ENCODE measurements at places on chromosomes 11 and 22. TPM values are rescaled to one million over a fixed set of nuclear protein-coding genes. Genes with fewer than 3 reads are reported as not detected.

GRCh38 chr22:46297151-46297812 is 612 bp downstream of the GTSE1 start:
- H3K4me1 ChIP-seq: peaks cover 14% of the 10 kb centered on the region
- H3K4me3 ChIP-seq: peak overlapping the region; percentile 75
- H3K27me3 ChIP-seq: no peaks in the 10 kb centered on the region
- peaks cover 6% of the 10 kb centered on the region for H3K36me3 ChIP-seq
- peak; percentile 46 for DNase-seq

Gene GATD1
- total RNA-seq: 83.1 TPM

GRCh38 chr11:64331569-64332371 is 8.2 kb upstream of the CCDC88B start:
- DNase-seq: peak; percentile 74
- H3K4me1 ChIP-seq: peaks cover 3% of the 10 kb centered on the region
- H3K4me3 ChIP-seq: no peak overlapping the region
- no peaks in the 10 kb centered on the region for H3K36me3 ChIP-seq

- no peak for DNase-seq
- H3K36me3 ChIP-seq: no peaks in the 10 kb centered on the region
- H3K27me3 ChIP-seq: no peaks in the 10 kb centered on the region
- no peak overlapping the region for H3K27ac ChIP-seq
These were observed 30.6 kb downstream of the AMPD3 start for GRCh38 chr11:10485646-10486045.

Gene HBG2
- not detected for total RNA-seq

Gene CDPF1
- total RNA-seq: 8.5 TPM

Gene DAGLA
- total RNA-seq: 4.7 TPM

Gene NXPE2
- total RNA-seq: not detected

Gene SLC35E4
- 15.3 TPM for total RNA-seq

Gene PPP2R1B
- total RNA-seq: 50.8 TPM

DNA sequence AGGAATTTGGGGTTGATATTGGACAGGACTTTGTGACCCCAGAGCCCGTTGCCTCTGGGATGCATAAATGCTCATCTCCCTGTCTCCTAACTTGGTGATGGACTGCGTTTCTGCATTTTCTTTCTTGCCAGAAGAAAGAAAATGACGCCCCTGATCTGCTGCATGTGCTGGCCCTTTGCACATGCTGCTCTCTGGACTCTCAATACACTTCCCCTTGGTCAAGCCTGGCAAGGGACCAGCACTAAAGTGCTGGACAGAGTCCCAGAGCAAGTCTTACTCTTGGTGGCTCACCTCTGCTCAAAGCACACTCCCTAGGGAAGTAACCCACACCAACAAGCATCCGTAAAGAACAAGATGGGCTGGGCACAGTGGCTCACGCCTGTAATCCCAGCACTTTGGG is 40.7 kb downstream of the MYH9 start:
- no peaks in the 10 kb centered on the region for H3K27me3 ChIP-seq
- no peak for DNase-seq
- H3K4me3 ChIP-seq: no peak overlapping the region
- H3K4me1 ChIP-seq: peaks cover 77% of the 10 kb centered on the region
- peaks cover 29% of the 10 kb centered on the region for H3K36me3 ChIP-seq
- no peak overlapping the region for H3K27ac ChIP-seq

GRCh38 chr11:122811721-122812120 is 26.6 kb upstream of the CRTAM start:
- no peaks in the 10 kb centered on the region for H3K36me3 ChIP-seq
- H3K4me3 ChIP-seq: no peak overlapping the region
- H3K27me3 ChIP-seq: no peaks in the 10 kb centered on the region
- H3K4me1 ChIP-seq: peaks cover under 1% of the 10 kb centered on the region
- H3K27ac ChIP-seq: no peak overlapping the region

DNA sequence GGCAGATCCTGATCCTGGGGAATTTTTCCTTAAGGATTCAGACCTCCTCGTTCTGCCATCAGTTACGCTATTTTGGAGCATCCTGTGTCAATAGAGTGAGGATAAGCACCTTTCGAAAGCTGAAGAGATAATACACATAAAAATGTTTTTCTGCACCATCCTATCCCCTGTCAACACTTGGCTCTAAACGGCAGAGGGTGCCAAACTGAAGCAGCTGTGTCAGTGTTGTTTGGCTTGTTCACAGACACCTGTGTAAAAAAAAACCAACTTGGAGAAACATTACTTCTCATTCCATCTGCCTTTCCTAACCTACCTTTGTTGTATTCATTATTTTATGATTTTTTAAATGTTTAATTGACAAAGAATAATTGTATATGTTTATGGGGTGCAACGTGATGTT is 417.0 kb upstream of the DDI1 start:
- peaks cover 17% of the 10 kb centered on the region for H3K4me1 ChIP-seq
- DNase-seq: no peak
- H3K4me3 ChIP-seq: no peak overlapping the region
- no peaks in the 10 kb centered on the region for H3K27me3 ChIP-seq

GRCh38 chr11:33258631-33259205 is 1.5 kb downstream of the HIPK3 start:
- no peaks in the 10 kb centered on the region for H3K27me3 ChIP-seq
- H3K36me3 ChIP-seq: no peaks in the 10 kb centered on the region
- H3K4me3 ChIP-seq: peak overlapping the region; percentile 59
- peaks cover 18% of the 10 kb centered on the region for H3K4me1 ChIP-seq
- H3K27ac ChIP-seq: peak overlapping the region; percentile 98

Gene OR5P2
- total RNA-seq: not detected

Gene PIH1D2
- 1.8 TPM for total RNA-seq

Gene ADAMTS8
- not detected for total RNA-seq

Gene HSPB2
- total RNA-seq: not detected

- no peak overlapping the region for H3K27ac ChIP-seq
- no peaks in the 10 kb centered on the region for H3K27me3 ChIP-seq
- H3K36me3 ChIP-seq: no peaks in the 10 kb centered on the region
- H3K4me1 ChIP-seq: no peaks in the 10 kb centered on the region
These were observed 8.1 kb downstream of the GRAMD1B start for GRCh38 chr11:123438131-123438627.

DNA sequence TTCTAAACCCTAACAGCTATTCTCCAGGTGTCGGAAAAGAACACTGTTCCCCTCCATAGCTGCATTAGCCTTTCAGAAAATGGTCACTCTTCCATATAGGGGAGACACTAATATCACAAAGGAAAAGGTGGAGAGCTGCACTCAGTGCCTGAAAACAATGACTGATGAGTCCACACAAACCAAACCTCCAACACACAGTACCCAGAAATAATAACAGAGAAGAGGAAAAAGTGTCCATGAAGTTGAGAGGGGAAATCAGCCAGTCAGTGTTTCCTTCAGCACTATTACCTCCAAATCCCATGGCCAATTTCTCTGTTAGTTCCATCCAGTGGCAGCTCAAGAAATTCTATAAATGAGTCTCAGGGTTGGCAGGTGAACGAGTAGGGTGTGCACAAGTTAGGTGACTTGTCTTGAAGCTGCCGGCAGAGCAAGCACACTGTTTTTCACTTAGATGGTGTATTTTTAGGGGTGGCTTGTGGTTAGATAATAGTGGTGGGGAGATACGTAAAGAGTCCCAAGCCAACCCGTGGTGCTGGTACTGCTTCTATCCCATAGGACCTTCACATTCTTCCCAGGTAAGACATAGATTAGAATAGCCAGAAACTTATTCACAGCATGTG is 84.5 kb upstream of the CHRM4 start:
- no peaks in the 10 kb centered on the region for H3K36me3 ChIP-seq
- no peaks in the 10 kb centered on the region for H3K4me1 ChIP-seq
- no peak for DNase-seq
- no peaks in the 10 kb centered on the region for H3K27me3 ChIP-seq
- no peak overlapping the region for H3K4me3 ChIP-seq
- H3K27ac ChIP-seq: no peak overlapping the region

- H3K27ac ChIP-seq: no peak overlapping the region
- H3K4me3 ChIP-seq: no peak overlapping the region
- H3K4me1 ChIP-seq: no peaks in the 10 kb centered on the region
- H3K36me3 ChIP-seq: no peaks in the 10 kb centered on the region
These were observed 1516.4 kb downstream of the TBC1D22A start for GRCh38 chr22:48278620-48279460.

DNA sequence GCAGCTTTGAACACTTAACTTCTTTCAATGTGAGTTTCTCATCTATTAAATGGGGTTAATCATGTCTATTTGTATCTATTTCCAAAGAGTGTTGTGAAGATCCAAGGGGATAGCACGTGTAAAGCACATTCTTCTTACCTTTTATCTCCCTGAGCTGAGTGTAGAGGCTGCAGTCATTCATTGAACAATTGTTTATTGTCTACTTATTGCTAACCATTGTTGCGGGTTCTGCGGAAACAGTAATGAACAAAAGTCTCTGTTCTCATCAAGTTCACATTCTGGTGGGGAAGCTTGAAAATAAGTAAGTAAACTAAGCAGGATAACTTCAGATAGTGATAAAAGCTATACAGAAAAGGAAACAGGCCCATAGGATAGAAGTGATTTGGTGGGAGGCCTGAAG is 27.4 kb upstream of the PLET1 start:
- peaks cover 19% of the 10 kb centered on the region for H3K4me1 ChIP-seq
- H3K27ac ChIP-seq: no peak overlapping the region
- H3K36me3 ChIP-seq: no peaks in the 10 kb centered on the region
- no peak overlapping the region for H3K4me3 ChIP-seq
- DNase-seq: no peak

Gene BIK
- not detected for total RNA-seq

Gene PAAF1
- total RNA-seq: 14.5 TPM

DNA sequence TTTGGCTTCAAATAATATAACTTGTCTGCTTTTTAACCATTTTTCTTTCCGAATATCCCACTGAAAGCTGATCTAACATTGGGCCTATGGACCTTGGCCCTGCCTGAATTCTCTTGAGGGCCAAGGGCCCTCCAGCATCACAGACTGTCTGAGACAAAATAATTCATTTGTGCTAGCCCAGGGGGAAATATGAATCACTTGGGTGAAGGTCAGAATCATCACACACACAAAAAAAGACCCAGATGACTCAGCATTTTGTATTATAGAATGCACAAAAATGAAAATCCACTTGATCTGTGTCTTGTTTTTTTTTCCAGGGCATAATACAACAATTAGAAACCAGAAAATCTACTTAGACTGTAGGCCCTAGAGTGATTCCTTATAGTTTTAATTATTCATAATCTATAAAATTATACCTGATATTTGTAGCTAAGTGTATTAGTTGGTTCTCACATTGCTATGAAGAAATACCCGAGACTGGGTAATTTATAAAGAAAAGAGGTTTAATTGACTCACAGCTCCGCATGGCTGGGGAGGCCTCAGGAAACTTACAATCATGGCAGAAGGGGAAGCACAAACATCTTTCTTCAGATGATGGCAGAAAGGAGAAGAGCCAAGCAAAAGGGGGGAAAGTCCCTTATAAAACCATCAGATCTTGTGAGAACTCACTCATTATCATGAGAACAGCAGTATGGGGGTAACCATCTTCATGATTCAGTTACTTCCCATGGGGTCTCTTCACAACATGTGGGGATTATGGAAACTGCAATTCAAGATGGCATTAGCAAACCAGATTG is 15.6 kb upstream of the RDX start:
- no peaks in the 10 kb centered on the region for H3K36me3 ChIP-seq
- H3K4me3 ChIP-seq: no peak overlapping the region
- H3K27me3 ChIP-seq: no peaks in the 10 kb centered on the region
- peak overlapping the region; percentile 79 for H3K27ac ChIP-seq
- DNase-seq: peak; percentile 90

- DNase-seq: no peak
- H3K4me3 ChIP-seq: no peak overlapping the region
- H3K27me3 ChIP-seq: no peaks in the 10 kb centered on the region
- H3K4me1 ChIP-seq: no peaks in the 10 kb centered on the region
- H3K27ac ChIP-seq: no peak overlapping the region
- no peaks in the 10 kb centered on the region for H3K36me3 ChIP-seq
These were observed 2374.2 kb upstream of the RAG2 start for GRCh38 chr11:38972220-38972619.

- no peak overlapping the region for H3K27ac ChIP-seq
- H3K4me3 ChIP-seq: no peak overlapping the region
- peak; percentile 42 for DNase-seq
- no peaks in the 10 kb centered on the region for H3K36me3 ChIP-seq
- H3K4me1 ChIP-seq: no peaks in the 10 kb centered on the region
These were observed 12.8 kb downstream of the MACROD1 start for GRCh38 chr11:64152841-64153691.

Gene KIRREL3
- total RNA-seq: not detected

Gene SPDYC
- not detected for total RNA-seq

Gene MMP1
- 1,684 TPM for total RNA-seq

GRCh38 chr22:47196166-47196849 is 433.9 kb downstream of the TBC1D22A start:
- no peaks in the 10 kb centered on the region for H3K36me3 ChIP-seq
- no peak overlapping the region for H3K27ac ChIP-seq
- H3K4me1 ChIP-seq: no peaks in the 10 kb centered on the region
- H3K4me3 ChIP-seq: no peak overlapping the region
- no peak for DNase-seq
- no peaks in the 10 kb centered on the region for H3K27me3 ChIP-seq

Gene LRP4
- total RNA-seq: 3.8 TPM

DNA sequence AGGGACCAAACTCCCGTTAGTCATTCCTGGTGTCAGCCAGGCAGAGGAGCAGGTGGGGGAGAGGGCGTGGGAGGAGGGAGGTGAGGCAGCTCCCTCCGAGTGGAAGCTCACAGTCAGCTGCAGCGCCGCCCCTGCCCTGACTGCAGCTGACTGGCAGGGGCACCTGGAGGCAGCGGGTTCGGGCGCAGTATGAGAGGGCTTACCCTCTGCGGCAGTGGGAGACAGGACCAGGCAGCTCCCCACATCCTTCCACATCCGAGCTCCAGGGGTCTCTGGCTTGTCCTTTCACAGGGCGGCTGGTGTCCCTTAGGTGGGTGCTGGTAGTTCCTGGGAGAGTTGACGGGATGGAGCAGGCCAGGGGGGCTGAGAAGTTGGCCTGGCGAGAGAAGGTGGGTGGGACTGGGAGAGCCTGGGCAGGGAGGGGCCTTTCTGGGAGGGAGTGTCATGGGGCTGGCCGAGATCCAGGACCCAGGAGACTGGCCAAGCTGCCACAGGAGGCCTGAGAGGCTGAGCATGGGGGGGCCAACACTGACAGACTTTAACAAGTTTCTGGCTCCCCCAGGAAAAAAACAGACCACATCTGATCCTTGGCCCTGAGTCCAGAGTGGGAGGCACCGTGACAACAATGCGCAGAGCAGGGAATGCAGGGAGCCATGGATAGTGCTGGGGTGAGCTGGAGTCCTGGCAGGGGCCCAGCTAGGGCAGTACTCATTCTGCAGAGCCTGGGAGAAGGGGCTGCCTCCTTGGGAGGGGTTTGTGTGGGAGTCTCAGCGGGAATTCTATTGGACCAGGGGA is 4.9 kb downstream of the ADORA2A start:
- no peak overlapping the region for H3K27ac ChIP-seq
- H3K4me3 ChIP-seq: no peak overlapping the region
- H3K4me1 ChIP-seq: peaks cover 18% of the 10 kb centered on the region
- H3K27me3 ChIP-seq: no peaks in the 10 kb centered on the region
- no peak for DNase-seq
- H3K36me3 ChIP-seq: no peaks in the 10 kb centered on the region

GRCh38 chr22:24337894-24338645 is 67.4 kb downstream of the SPECC1L start:
- no peaks in the 10 kb centered on the region for H3K4me1 ChIP-seq
- no peaks in the 10 kb centered on the region for H3K27me3 ChIP-seq
- peaks cover 18% of the 10 kb centered on the region for H3K36me3 ChIP-seq
- no peak for DNase-seq
- H3K27ac ChIP-seq: no peak overlapping the region

- H3K27ac ChIP-seq: no peak overlapping the region
- H3K4me1 ChIP-seq: no peaks in the 10 kb centered on the region
- H3K27me3 ChIP-seq: peaks cover 63% of the 10 kb centered on the region
These were observed 2.0 kb downstream of the TENM4 start for GRCh38 chr11:79438631-79439409.

GRCh38 chr11:12968101-12968500 is 41.0 kb upstream of the RASSF10 start:
- H3K36me3 ChIP-seq: no peaks in the 10 kb centered on the region
- no peak overlapping the region for H3K27ac ChIP-seq
- peaks cover 9% of the 10 kb centered on the region for H3K27me3 ChIP-seq
- DNase-seq: no peak
- no peak overlapping the region for H3K4me3 ChIP-seq

Gene CBX7
- 5.1 TPM for total RNA-seq

Measured in endothelial cell of umbilical vein (primary cell).